GOT3 (cell line): ENCODE measurements at places on chromosomes 1 and 21.

DNA sequence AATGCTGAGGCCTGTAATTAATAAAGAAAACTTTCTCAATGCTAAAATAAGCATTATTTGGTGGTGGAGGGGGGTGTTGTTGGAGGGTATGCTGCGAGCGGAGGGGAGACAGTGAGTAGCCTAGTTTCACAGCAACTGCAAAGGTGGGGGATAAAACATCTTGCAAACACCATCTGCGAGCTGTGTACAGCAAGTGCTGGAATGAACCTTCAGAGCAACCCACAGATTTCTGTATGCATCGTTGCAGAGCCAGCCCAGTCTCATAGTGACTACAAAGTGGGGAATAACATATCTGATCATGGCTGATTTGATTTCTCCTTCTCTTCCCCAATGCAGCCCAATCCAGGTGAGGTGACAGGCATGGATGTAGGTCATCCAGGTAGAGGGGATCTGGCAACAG, 80.7 kb upstream of the COG2 start:
- DNase-seq = no peak

DNA sequence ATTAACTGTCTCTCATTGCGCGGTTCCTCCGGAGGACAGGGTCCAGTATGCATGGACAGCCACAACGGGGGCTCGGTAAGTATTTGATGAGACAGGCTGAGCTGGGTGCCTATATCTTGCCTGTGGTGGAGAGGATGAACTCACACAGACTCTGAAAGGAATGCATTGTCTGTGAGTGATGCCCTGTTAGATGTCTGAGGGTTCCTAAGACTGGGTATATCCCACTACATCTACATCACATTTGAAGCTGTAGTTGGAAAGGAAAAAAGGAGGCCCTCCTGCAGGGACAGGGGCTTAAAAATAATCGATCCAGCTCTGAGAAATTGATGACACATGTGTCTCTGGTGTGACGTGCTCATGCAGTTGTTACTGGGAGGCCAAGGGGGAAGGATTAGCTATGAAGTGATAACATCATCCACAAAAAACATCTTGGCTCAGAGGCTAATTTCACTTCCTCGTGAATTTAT, 1.9 kb downstream of the ADARB1 start:
- DNase-seq = no peak

DNA sequence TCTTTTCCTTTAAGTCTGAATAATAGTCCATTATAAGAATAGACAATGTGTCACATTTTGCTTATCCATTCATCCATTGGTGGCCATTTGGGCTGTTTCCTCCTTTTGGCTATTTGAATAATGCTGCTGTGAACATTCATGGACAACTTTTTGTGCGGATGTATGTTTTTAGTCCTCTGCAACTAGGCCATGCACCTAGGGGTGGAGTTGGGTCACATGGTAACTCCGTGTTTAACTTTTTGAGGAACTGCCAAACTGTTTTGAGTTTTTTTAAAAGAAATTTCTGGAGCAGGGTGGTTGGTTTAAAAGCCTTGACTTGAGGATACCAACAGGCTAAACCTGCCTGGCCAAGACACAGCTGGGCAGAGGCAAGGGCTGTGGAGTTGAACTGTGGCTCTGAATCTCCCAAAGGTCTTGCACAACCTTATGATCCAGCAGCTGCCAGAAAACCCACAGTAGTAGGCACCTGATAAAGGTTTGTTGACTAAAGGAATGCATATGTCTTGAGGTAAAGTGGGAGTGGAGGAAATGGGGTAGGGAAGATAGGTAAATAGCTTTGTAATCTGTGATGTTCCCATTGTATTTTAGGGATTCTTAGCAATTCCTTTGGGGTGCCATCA, 5.6 kb upstream of the RPTN start:
- DNase-seq = no peak

- DNase-seq = peak; percentile 38
These were observed 2.4 kb downstream of the UROD start for GRCh38 chr1:45014321-45015028.

DNA sequence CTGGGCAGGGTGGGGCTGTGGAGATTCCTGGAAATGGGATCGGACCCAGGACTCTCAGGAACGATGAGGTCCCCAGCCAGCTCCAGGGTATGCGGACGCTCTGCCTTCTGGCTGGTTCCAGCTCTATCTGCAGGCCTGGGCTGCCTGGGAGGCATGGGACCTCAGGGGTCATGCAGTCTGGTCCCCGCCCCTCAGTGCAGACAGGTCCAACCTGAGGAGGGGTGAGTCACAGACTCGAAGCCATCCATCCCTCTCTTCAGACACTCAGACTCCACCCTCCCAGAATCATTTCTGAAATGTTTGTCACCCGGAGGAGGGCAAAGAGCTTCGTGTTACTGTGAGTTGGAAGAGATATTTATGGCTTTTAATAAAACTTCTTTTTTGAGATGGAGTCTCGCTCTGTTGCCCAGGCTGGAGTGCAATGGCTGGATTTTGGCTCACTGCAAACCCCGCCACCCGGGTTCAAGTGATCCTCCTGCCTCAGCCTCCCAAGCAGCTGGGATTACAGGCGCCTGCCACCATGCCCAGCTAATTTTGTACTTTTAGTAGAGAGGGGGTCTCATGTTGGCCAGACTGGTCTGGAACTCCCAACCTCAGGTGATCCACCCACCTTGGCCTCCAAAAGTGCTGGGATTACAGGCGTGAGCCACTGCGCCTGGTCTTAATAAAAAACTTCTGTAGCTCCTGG, 5.9 kb upstream of the MYOM3 start:
- DNase-seq = no peak

DNA sequence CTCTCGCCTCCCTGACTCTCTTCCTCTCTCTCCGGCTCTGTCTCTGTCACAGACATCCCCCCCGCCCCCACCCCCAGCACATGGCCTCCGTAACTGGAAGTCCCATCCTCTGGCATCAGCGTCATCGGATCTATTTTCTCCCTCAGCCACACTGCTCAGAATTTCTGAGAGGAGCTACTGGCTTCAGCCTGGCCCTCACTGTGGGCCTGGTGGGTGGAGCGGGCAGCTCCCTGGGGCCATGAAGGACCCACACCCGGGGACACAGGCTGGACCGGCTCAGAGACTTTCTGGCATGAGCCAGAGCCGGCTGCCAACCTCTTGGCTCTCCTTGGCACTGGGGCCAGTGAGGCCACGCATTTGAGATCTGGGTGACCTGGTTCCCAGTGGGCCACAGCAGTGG, 61.2 kb upstream of the CASZ1 start:
- DNase-seq = no peak

- DNase-seq = no peak
These were observed 94.3 kb downstream of the PSMG1 start for GRCh38 chr21:39088831-39089380.

DNA sequence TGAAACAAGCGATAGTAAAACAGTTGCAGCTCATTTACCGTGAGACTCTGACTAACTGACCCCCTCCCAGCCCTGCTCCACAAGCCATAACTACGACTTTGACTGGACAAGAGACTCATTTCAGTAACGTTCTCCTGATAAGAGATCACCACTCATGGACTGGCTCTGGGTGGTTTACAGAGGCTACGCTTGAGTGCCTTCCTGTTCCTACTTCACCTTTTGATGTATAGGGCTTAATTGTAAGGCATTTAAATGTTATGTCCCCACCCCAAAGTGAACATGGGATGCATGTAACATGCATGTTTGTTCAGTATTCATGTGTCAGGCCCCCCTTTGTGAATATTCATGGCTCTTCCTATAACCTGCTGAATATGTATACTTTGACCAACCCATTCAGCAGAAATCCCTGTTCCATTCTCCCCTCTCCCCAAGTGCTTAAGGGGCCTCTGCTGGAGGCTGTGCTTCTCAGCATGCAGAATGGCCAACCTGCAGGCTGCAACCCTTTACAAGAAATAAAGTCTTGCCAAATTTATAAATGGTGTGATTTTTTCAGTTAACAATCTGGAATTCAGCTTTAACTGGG, 50.7 kb upstream of the SPOCD1 start:
- DNase-seq = no peak

- no peak for DNase-seq
These were observed 82.5 kb downstream of the EDEM3 start for GRCh38 chr1:184672013-184672726.

DNA sequence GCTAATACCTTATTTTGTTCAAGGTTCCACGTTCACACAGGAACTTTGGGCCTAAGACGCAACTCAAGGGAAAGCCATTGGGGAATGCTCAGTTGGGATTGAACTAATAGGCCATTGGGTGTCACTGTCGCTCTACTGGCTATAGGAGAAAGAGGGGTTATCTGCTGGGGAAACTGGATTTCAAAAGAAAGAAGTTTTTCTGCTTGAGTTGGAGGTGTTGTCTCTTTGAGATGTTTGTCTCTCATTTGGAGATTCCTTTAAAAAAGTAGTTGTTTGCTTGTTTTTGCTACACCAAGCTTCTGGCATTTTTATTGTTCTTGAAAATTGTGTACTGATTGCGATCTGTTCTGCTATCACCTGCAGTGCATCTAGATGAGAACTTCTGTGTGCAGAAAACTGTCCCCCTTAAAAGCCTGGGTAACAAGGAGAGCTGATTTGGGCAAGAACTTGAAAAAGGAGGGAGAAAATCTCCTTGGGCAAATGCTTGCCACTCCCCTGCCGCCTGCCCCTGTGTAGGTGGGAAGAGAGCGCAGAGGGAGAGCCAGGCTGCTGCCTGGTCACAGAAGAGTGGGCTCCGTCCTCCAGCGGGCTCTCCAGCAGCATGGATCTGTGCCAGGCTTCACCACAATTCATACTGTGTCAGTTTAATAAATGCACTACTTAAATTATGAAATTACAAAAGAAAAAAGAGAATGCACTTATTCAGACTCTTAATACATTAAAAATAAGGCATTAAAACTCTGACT, 39.9 kb downstream of the PEX14 start:
- no peak for DNase-seq

GRCh38 chr21:26238646-26239045, 68.1 kb upstream of the APP start:
- DNase-seq = no peak

GRCh38 chr1:25948641-25949040, 42.4 kb upstream of the STMN1 start:
- DNase-seq = no peak

GRCh38 chr1:210001751-210002150, 63.7 kb downstream of the SYT14 start:
- DNase-seq = no peak

DNA sequence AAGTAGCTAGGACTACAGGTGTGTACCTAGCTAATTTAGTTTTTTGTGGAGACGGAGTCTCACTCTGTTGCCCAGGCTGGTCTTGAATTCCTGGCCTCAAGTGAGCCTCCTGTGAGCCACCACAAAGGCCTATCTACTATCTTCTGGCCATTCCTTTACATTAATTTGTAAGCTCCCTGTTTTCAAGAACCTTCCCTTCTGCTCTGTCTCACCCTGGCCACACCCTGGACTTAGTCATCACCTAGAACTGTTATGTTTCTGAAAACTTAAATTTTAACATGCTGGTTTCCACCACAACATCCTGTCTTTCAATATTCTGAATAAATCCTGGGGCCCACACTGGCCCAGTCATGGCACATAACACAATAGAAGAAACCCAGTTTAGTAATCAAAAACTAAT, 4.9 kb upstream of the B4GALT3 start:
- DNase-seq = no peak

DNA sequence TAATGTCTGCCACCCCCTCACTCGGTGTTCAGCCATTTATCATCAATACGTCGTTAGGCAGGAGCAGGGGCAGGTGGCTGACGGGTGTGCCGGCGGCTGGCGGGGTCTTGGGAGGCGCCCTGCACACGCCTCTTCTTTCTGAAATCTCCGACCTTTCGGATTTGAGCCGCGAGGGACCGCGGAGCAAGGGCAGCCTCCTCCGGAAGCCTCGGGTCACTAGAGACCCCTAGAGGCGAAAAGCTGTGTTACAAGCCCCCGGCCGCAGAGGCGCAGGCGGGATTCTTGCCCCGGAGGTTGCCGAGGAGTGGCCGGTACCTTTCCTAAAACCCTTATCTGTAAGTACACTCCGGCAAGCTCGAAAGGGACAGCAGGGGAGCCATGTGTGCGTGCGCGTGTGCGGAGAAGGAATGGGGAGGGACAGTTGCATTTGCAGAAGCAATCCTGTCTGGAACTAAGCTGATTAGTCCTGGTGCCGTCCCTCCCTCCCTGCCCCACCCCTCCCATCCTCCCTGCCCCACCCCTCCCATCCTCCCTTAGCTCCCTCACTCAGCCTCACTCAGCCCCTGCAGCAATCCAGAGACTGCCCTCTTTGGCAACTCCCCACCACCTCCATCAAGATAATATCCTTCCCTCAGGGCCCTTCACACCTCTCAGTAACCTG, 11.0 kb downstream of the BRINP2 start:
- peak; percentile 45 for DNase-seq

DNA sequence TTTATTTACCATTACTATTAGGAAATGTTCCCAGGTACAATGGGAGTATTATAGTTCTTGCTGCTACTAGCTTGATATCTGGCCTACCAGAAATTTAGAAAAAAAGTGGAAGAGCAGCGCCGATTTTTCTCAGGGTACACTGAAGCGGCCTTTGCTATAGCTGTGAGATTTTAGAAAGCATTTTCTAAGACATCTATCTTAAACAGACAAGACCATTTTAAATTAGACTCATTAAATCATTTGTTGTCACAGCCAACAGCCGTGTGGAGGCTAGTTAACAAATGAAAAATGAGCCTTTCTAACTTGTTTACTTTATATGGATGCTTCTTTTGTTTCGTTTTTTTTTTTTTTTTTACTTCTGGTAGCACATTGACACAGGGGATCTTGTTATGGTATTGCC, 183.2 kb upstream of the ZRANB2 start:
- no peak for DNase-seq

- no peak for DNase-seq
These were observed 18.9 kb upstream of the SLC26A9 start for GRCh38 chr1:205961991-205962820.

DNA sequence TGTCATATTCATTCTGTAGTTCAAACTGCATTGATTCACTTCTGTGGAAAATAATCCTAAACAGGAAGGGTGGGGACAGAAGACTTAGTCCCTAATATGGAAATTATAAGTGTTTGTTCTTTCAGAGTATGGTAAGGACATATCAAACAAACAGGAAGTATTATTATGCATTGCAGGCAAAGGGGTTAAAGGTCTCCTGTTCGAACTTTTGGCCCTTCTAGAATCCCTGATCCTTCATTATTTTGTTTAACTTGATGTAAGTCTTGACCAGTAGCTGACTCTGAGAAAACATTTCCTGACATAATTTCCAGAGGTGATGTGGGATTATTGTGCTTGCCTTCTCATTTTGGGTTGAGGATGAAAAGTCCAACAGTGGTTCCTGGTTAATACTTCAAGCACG, 215.4 kb upstream of the ADGRL2 start:
- DNase-seq = no peak

GRCh38 chr21:16179773-16180172, 450.0 kb downstream of the USP25 start:
- no peak for DNase-seq

GRCh38 chr1:186834399-186834958, 5.7 kb downstream of the PLA2G4A start:
- DNase-seq = no peak

DNA sequence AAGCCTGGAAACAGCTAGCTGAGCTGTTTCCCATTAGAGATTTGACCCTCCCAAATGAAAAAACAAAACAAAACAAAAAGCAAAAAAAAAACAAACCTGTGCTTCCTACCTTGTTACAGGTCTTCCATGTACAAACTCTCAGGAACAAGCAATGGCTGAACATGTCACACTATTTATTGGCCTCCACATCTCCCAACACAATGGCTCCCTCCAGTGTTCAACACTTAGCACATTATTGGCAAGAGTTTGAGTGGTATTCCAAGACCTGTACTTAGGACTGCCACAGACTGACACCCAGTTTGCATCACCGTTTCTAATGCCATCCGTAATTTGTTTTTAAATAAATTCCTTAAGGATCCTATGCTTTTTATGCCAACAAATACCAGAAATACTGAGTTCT, 195.0 kb upstream of the OLFM3 start:
- DNase-seq = no peak

GRCh38 chr1:89191314-89191713, 7.4 kb downstream of the GBP4 start:
- DNase-seq = no peak
